ENCODE measurements at places on chromosomes 11 and 22.

DNA sequence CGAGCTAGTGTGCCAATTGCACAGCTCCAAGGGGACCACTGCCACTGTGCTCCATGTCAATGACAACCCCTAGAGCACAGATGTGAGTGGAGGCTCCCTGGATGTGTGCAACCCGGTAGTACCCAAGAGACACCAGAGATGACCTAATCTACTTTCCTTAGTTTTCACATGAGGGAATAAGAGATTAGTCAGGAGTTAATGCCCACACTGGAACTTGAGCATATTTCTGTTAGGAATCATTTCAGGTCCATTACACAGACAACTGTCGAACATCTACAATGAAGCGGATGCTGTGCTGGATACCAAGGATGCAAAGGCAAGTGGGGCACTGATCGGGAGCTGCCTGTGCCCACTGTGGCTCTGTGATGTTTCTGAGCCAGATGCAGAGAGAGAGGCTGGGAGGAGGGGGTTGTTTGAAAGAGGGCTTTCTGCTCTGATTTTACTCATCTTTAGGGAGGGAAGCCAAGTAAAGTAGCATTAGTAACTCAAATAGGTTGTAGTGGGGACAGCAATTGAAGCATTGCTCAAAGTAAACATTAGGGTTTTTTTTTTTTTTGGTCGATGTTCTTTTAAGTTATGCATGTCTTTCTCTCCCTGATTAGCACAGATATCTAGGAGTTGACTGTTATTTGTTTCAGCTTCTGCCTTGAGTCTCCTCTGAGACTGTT, 82.5 kb upstream of the SORL1-AS1 start:
- DNase-seq: no peak

- DNase-seq: no peak
Measured at GRCh38 chr22:29343313-29343805, 27.9 kb upstream of the RASL10A start.

- DNase-seq: peak; percentile 26
Measured at GRCh38 chr22:33000342-33001280, 57.6 kb downstream of the SYN3 start.

GRCh38 chr11:87851234-87851633, 324.0 kb downstream of the RAB38 start:
- DNase-seq: no peak

- DNase-seq: no peak
Measured at GRCh38 chr11:121606354-121606753, 153.6 kb upstream of the SORL1-AS1 start.

- no peak for DNase-seq
Measured at GRCh38 chr11:84501750-84502149, 1125.4 kb downstream of the DLG2 start.

DNA sequence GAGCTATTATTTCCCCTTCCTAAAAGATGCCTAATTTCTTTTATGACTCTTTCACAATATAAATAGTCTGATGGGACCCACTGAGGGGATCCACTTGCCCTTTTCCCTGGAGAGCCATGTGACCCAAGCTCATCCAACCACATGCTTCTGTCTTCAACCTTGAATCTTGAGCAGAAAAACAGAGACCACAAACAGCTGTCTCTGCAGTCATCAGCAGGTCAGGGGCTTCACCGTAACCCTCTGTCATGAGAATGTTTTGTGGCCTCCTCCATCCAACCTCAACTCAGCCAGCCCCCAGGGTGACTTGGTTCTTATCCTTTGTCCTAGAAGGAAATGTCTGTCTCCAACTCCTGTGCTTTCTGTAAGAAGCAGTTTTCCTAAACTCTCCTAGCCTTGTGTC, 129.6 kb upstream of the POU2AF2 start:
- DNase-seq: no peak

- no peak for DNase-seq
Measured at GRCh38 chr11:3958281-3958680, 102.8 kb downstream of the STIM1 start.

- no peak for DNase-seq
Measured at GRCh38 chr11:104529213-104529612, 365.3 kb upstream of the PDGFD start.

DNA sequence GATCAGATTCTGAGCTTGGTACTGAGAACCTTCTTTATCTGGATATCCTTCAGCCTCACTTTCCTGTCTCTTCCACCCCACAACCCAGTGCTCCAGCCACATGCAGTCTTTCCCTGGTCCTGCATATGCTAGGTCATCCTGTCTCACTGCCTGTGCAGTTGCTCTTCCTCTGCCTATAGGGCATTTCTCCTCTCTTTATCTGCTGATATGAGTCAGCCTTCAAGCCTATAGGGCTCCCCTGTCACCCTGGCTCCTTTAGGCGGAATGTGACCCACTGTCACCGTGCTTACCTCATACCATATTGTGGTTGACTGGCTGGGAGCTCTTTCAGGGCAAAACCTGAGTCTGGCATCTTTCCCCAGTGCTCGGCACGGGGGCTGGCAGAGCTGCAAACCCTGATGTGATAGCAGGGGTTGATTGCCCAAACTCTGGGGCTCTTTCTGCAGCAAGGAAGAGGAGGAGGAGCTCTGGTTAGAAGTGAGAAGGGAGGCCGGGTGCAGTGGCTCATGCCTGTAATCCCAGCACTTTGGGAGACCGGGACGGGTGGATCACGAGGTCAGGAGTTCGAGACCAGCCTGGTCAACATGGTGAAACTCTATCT, 26.3 kb downstream of the MEI1 start:
- DNase-seq: peak; percentile 31

GRCh38 chr11:27173545-27173944, 132.9 kb downstream of the BBOX1 start:
- no peak for DNase-seq

GRCh38 chr11:73439002-73439843, 63.0 kb downstream of the RELT start:
- DNase-seq: no peak

GRCh38 chr11:129426776-129427175, 51.1 kb downstream of the BARX2 start:
- DNase-seq: no peak

DNA sequence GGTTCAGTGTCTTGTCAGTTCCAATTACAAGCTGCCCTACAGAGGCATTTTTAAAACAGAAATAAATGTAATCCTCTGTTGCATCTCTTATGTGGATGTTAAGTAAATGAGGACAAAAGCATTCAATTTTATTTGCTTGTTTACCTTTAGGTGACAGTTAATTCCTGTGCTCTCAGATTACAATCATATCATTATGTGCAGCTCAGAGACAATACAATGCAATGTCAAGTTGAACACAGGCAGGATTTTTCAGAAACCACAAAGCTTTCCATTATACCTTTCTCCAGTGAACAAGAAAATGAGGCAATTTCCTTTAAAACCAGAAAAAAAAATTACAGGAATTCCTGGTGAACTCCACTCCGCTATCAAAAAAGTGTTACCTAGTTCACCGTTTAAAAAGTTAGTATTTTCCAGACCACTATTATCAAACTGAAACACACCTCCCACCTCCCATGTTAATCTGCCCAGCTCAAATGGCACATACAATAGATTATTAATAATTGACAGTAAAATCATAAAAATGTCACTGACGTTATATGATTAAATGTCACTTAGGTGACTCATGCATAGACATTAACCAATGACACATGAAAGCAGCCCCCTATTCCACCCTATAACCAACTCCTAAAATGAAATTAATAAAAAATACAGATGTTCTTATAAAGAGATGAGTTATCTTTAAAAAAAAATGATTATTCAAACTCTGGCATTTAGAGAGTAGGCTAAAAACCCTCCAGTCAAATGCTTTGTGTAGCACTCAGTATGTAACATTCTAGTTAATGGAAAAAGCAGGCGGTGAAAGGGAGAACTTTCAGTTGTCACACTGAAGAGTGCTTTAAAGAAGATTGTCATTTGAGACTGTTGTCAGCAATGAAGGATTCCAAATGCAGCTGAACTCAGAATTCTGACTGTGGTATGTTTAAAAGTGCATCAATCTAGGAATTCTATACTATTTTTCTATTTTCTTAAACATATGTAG, 98.6 kb downstream of the MUC15 start:
- no peak for DNase-seq

DNA sequence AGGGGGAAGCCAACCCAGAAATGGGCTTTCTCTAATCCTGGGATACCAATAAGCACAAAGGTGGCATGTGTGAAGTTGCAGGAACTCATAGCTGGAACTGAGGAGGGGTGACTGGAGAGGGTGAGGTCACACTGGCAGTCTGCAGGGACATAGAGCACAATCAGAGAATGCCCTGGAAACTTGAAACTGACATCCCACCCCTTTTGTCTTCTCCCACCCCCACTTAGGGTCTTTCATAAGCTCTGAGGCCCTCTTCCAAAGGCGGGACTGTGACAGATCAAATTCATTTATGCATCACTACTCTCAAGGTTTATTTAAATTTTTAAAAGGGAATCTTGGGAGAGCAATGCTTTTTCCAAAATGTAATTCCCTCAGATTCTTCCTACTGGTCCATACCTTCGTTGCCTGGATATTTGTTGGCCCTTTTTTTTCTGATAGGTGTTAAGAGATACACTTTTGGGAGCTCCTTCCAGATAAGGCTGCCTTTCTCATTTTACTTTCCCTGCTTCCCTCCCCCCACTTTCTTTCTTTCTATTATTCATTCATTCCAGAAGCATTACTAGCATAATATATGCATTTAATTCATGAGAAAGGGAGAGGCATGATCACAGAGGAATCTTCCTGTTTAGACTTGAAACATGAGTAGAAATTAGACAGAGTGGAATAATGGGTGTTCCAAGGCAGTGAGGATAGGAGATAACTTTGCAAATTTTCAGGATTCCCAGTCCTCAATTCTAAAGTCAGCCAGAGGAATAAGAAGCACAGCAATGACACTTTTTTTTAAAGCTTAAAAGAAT, 14.8 kb downstream of the OR51E2 start:
- no peak for DNase-seq

DNA sequence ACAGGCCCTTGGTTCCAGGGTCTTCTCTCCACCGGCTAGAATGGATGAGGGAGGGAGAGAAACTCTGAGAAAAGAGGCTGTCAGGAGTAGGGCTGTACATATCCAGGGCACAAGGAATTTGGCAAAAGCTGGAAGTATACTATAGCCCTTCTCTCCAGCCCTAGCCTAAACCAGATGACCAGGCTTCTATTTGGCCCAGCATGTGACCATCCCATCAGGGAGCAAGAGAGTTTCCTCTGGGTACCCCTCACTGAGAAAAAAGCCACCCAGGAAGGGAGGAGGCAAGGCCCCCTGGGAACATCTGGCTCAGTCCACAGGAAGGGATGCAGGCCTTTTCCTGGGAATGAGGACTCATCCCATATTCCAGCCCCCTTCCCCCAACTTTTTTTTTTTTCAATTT, 8.3 kb downstream of the CD44 start:
- DNase-seq: no peak

GRCh38 chr11:79087961-79088318, 352.9 kb downstream of the TENM4 start:
- no peak for DNase-seq

DNA sequence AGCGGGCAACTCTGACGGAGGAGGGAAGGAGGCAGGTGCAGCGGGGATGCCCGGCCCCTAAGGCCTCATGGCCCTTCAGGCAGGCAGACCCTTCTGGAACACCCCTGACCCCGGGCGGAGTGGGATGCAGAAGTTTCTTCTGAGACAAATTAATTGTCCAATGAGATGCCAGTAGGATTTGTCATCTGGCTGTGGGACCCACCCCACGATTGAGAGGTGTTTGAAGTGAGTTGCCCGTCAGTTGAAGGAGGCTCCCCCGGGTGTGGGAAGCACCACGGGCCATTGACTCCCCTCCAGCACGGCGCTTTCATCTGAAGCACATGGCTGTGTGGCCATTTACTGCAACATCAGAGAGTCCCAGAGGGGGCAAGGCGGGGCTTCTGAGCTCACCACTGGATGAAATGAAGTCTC, 527.8 kb downstream of the BRD1 start:
- no peak for DNase-seq

Measured in RKO (cell line).